ENCODE measurements at places on chromosomes 12 and 14. TPM values are rescaled to one million over a fixed set of nuclear protein-coding genes. Genes with fewer than 3 reads are reported as not detected.

DNA sequence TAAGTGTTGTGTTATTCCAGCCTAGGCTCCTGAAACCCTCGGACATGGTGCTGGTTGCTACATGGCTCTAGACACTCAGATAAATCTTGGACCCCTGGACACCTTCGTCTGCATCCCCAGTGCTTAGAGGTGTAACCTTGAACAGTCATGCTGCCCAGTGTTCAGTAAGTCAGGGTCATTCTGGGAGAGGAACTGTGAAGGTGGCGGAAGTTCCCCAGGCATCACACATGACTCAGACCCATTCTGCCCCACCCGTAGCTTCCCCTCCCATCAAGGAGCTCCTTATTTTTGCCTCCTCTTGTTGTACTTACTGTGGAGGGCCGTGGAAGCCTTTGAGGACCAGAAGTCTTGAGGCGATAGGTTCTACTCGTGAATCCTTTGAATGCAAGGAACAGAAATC is 18.1 kb upstream of the SSPN start:
- no peak for DNase-seq
- no peak overlapping the region for H3K27ac ChIP-seq
- H3K27me3 ChIP-seq, result no peaks in the 10 kb centered on the region
- H3K4me3 ChIP-seq, result no peak overlapping the region
- H3K36me3 ChIP-seq, result no peaks in the 10 kb centered on the region
- no peaks in the 10 kb centered on the region for H3K4me1 ChIP-seq

- no peaks in the 10 kb centered on the region for H3K27me3 ChIP-seq
- H3K4me3 ChIP-seq, result no peak overlapping the region
- peaks cover 13% of the 10 kb centered on the region for H3K4me1 ChIP-seq
- DNase-seq, result no peak
- no peak overlapping the region for H3K27ac ChIP-seq
- H3K36me3 ChIP-seq, result peaks cover 92% of the 10 kb centered on the region
These were observed 13.8 kb downstream of the SETD1B start for GRCh38 chr12:121817648-121818043.

The CDCA3 gene
- total RNA-seq, result 0.55 TPM

The CPNE8 gene
- total RNA-seq, result 7.2 TPM

GRCh38 chr12:57430112-57430930 is 522 bp downstream of the R3HDM2 start:
- H3K4me3 ChIP-seq, result peak overlapping the region; percentile 81
- H3K36me3 ChIP-seq, result peaks cover 6% of the 10 kb centered on the region
- H3K27ac ChIP-seq, result peak overlapping the region; percentile 96
- DNase-seq, result peak; percentile 53
- no peaks in the 10 kb centered on the region for H3K27me3 ChIP-seq

GRCh38 chr14:100658181-100658886 is 68.4 kb upstream of the DLK1 start:
- peaks cover 50% of the 10 kb centered on the region for H3K27me3 ChIP-seq
- H3K27ac ChIP-seq, result no peak overlapping the region
- H3K4me3 ChIP-seq, result no peak overlapping the region
- no peak for DNase-seq
- no peaks in the 10 kb centered on the region for H3K36me3 ChIP-seq

The SMOC1 gene
- 4.4 TPM for total RNA-seq

DNA sequence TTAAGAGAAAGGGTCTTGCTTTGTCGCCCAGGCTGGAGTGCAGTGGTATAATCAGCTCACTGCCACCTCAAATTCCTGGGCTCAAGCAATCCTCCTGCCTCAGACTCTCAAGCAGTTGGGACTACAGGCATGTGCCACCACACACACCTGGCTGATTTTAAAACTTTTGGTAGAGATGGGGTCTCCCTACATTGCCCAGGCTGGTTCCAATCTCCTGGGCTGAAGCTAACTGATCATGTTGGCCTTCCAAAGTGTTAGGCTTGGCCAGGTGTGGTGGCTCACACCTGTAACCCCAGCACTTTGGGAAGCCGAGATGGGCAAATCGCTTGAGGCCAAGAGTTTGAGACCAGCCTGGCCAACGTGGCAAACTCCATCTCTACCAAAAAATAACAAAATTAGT is 43.9 kb upstream of the GCH1 start:
- H3K27me3 ChIP-seq, result no peaks in the 10 kb centered on the region
- H3K27ac ChIP-seq, result no peak overlapping the region
- no peaks in the 10 kb centered on the region for H3K4me1 ChIP-seq
- peaks cover 4% of the 10 kb centered on the region for H3K36me3 ChIP-seq

DNA sequence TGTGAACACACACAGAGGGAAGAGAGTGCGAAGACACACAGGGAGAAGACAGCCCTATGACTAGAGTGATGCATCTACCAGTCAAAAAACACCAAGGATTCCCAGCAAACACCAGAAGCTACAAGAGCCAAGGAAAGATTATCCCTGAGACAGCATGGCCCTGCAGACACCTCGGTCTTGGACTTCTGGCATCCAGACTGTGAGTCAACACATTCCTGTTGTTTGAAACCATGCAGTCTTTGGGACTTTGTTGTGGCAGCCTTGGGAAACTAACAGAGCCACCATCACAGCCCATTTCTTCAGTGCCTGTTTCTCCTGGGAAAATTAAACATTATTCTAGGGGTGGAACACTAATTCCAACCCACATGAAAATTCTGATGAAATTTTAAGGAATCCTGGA is 220.6 kb downstream of the GXYLT1 start:
- DNase-seq, result no peak
- H3K27me3 ChIP-seq, result no peaks in the 10 kb centered on the region

The SLC6A13 gene
- 1.8 TPM for total RNA-seq

DNA sequence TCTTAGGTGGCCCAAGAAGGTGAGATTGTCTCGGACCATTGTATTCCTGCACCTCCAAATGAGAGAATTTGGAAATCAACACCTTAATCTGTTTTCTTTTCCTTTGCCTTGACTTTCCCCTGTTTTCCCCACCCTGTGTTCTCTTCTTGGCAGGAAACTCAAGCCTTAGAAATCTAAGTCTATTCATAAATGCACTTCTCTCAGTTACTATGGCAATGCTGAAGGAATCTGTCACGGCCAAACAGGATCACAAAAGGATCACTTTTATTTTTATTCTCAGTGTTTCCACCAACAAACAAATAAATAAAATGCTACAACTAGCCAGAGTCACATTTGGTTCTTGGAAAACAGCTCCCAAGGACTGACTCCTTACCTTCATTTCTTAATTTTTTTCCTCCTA is 270.5 kb downstream of the BCAT1 start:
- H3K4me3 ChIP-seq, result no peak overlapping the region
- H3K4me1 ChIP-seq, result no peaks in the 10 kb centered on the region
- H3K36me3 ChIP-seq, result no peaks in the 10 kb centered on the region
- DNase-seq, result no peak

DNA sequence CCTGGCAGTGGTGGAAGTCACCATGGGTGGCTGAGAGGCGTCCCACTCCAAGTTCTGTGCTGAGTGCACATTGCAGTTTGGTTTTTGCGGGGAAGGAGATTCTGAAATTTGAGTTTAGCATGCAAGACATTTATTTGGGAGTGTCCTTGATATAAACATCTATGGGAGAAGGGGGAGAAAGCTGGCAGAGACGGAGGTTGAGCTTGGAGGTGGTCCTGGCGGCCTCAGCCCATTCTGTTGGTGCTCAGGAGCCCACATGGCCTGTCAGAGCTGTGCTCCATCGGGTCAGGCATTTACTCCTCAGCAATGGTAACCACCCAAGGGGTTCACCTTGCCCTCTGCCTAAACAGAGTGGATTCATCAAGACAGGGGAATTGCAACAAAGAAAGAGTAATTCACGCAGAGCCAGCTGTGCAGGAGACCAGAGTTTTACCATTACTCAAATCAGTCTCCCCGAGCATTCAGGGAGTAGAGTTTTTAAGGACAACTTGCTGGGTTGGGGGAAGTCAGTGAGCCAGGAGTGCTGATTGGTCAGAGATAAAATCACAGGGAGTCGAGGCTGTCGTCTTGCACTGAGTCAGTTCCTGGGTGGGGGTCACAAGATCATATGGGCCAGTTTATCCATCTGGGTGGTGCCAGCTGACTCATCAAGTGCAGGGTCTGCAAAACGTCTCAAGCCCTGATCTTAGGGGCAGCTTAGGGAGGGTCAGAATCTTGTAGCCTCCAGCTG is 323.3 kb upstream of the TMEM132C start:
- no peak overlapping the region for H3K4me3 ChIP-seq
- H3K4me1 ChIP-seq, result no peaks in the 10 kb centered on the region
- H3K27me3 ChIP-seq, result no peaks in the 10 kb centered on the region
- no peak overlapping the region for H3K27ac ChIP-seq

GRCh38 chr14:80496090-80496489 is 284.8 kb upstream of the DIO2 start:
- DNase-seq, result no peak
- no peak overlapping the region for H3K27ac ChIP-seq
- H3K36me3 ChIP-seq, result no peaks in the 10 kb centered on the region

DNA sequence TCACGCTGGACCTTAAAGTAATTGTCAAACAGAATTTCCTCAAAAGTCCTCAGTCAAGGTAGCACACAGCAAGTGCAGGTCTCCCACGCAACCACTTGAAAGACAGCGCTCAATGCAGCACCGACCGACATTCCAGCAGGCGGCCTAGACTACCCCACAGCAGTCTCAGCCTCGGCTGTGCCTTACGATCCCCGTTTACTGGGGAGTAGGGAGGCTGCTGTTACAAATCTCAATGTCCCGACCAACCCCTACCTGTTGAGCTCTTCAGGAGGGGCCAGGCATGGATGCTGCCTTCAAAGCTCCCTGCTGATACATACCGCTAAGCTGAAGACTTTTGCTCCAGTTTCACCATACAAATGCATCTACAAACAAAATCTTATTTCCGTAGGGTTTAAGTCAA is 21.8 kb downstream of the VPS37B start:
- DNase-seq, result no peak
- H3K27me3 ChIP-seq, result no peaks in the 10 kb centered on the region
- no peak overlapping the region for H3K4me3 ChIP-seq
- peaks cover 100% of the 10 kb centered on the region for H3K4me1 ChIP-seq

- no peaks in the 10 kb centered on the region for H3K4me1 ChIP-seq
- no peak overlapping the region for H3K27ac ChIP-seq
- H3K4me3 ChIP-seq, result no peak overlapping the region
- peaks cover 40% of the 10 kb centered on the region for H3K27me3 ChIP-seq
- no peak for DNase-seq
- H3K36me3 ChIP-seq, result no peaks in the 10 kb centered on the region
These were observed 1.4 kb downstream of the MYO1A start for GRCh38 chr12:57048423-57049118.

- DNase-seq, result peak; percentile 44
- H3K36me3 ChIP-seq, result no peaks in the 10 kb centered on the region
- peak overlapping the region; percentile 87 for H3K27ac ChIP-seq
These were observed 60.8 kb downstream of the SAMD4A start for GRCh38 chr14:54627540-54628363.

- peak overlapping the region; percentile 81 for H3K4me3 ChIP-seq
- H3K27me3 ChIP-seq, result no peaks in the 10 kb centered on the region
- peaks cover 78% of the 10 kb centered on the region for H3K4me1 ChIP-seq
- H3K27ac ChIP-seq, result peak overlapping the region; percentile 100
- peak; percentile 85 for DNase-seq
These were observed 2.9 kb upstream of the SETD1B start for GRCh38 chr12:121800694-121801594.

DNA sequence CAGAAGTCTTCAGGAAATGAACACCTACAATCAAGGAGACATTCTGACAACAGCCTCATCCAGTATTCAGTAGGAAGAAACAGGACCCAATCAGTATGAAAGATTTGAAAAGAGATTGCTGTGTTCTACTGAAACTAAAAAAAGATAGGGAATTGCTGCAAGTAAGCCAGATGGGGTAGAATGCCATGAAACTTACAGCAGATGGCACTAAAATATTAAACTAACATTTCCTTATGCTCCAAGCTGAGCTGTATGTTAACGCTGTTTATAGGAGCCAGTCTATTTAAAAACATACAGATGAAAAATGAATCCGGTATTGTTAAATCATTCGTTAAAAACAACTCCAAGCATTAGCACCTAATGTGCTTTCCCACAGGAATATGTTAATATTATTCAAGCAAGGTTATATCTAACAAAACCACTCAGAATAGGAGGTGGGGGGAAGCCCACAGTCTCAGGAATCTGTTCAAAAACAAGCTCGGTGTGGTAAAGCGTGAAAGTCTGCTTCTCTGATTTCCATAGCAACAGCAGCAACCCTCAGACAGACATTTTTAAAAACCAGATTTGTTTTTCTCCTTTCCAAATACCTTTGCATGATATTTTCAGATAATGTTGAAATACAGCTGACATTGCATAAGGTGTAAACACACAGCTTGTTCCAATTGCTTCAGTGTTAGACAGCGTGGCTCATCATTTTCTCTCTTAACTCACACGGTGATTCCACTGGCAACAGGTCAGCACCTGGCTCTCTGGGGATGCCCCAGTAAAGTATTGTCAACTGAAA is 131.4 kb upstream of the CCDC175 start:
- H3K27ac ChIP-seq, result no peak overlapping the region
- no peaks in the 10 kb centered on the region for H3K4me1 ChIP-seq
- no peak for DNase-seq

DNA sequence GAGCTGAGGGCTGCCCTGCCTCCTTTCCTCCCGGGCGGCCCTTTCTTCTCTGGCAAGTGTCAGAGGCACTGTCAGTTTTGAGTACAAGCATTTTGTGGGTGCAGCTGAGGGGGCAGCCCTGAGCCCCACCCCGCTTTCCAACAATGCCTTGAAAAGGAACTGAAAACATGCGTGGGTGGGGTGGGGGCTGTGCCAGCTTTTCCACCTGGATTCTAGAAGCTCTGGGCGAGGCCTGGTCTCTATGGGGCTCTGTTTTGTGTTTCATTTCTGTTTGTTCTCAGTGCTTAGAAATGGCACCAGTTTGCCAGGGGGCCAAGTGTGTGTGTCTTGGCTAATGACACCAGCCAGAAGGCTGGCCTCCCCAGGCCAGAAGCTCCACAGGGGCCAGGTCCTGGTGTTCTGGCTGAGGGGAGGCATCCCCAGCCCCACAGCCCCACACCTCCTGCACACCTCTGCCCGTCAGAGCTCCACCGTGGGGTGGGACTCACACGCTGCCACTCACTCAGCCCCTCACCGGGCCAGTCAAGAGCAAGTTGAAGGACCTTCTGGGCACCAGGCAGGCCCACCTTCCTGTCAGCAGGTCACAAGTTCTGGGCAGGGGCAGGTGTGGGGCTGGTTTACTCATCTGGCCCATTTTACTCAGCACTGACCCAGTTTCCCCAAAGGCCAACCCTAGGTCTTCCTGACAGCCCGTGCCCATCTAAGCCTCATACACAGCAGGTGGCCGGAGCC is 155.1 kb downstream of the CALM1 start:
- H3K27ac ChIP-seq, result peak overlapping the region; percentile 35
- no peaks in the 10 kb centered on the region for H3K36me3 ChIP-seq
- no peaks in the 10 kb centered on the region for H3K27me3 ChIP-seq
- DNase-seq, result no peak

DNA sequence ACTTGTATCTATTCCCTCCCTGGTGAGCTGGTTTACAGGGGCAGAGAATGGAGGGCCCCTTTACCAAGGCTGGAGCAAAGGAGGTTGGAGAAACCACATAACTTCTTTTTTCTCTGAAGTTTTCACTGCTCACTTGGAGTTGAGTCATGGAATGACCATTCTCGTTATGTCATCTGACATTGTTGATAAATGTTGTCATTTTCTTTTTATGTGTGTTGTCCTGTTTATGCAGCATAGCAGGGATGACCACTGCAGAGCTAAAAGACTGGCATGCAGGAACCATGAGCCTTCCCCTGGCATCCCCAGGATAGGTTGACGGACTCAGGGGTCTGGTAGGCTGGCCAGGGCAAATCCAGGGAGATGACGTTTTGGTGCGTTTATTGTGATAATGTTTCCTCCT is 256.8 kb upstream of the DDHD1 start:
- peaks cover 21% of the 10 kb centered on the region for H3K4me1 ChIP-seq
- DNase-seq, result no peak
- no peaks in the 10 kb centered on the region for H3K27me3 ChIP-seq
